ENCODE measurements at places on chromosomes 12 and 14. TPM values are rescaled to one million over a fixed set of nuclear protein-coding genes. Genes with fewer than 3 reads are reported as not detected.

The TAS2R14 gene
- 3.0 TPM for total RNA-seq

The FGF6 gene
- total RNA-seq, result not detected

The GAPDH gene
- 1,774 TPM for total RNA-seq

The CPNE6 gene
- total RNA-seq, result 55.7 TPM

The PLEKHD1 gene
- 3.0 TPM for total RNA-seq

The NRXN3 gene
- total RNA-seq, result 73.4 TPM

The SIX1 gene
- 44.8 TPM for total RNA-seq

The CATSPERB gene
- 0.44 TPM for total RNA-seq

The DGKA gene
- 19.5 TPM for total RNA-seq

The PKP2 gene
- 24.0 TPM for total RNA-seq

Data from spinal cord (tissue), 10 donors.